ENCODE measurements at places on chromosomes 1 and 21.

GRCh38 chr1:47919113-47919833, 77.9 kb downstream of the TRABD2B start:
- DNase-seq = no peak

DNA sequence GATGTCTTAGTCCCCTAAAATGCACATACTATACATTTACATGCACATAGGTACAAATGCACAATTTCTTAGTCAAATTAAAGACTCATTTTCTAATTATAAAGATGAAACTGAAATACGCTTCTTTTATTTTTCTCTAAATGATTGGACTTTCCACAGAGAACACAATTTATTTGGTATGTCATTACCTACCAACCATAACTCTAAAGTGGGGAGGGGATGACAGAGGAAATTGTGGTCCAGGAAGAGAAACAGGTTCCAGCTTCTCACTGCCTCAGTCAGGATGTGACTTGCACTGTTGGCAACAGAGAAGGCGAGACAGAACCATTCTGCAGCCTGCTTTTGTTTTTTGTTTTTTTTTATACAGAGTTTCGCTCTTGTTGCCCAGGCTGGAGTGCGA, 1189.2 kb downstream of the PLA2G4A start:
- DNase-seq = no peak

DNA sequence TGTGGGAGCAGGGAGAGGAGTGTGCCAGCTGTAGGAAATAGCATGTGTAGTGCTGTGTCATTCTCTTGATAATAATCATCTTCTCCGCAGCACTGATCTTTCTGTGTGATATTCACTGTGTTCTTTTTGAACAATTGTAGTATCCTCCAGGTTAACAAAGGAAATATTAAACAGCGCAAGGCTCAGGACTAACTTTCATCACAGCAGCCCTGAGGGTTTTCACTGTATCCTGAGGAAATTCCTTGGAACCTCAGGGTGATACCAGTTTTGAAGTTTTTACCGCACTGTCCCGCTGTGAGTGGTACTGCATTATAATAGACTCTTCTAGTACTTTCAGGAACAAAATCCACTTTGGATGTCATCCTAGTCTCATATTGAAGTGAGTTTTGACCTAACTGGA, 228.4 kb upstream of the COA6 start:
- no peak for DNase-seq

- no peak for DNase-seq
Observed at GRCh38 chr1:1779320-1779675, 1.0 kb upstream of the NADK start.

- no peak for DNase-seq
Observed at GRCh38 chr1:195306281-195306680, 1302.0 kb downstream of the KCNT2 start.

DNA sequence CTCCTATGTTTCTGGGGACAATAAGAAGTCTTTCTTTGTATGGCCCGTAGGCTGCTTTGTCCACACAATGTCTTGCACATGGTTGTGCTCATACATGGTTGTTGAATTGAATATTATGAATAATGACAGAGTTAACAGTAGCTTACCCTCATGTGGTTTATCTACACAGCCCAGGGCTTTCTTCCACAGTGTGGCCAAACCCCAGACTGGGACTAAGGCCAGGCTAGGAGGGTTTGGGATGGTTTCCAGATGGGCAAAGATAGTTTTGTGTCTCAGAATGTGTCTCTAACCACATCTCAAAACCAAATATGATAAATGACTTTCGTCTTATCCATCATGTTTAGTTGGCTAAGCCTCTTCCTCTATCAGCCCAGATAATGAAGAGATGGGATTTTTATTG, 65.2 kb downstream of the CACNA1E start:
- no peak for DNase-seq

- no peak for DNase-seq
Observed at GRCh38 chr1:177984761-177985160, 14.9 kb upstream of the SEC16B start.

GRCh38 chr21:41491412-41491811, 16.5 kb downstream of the TMPRSS2 start:
- no peak for DNase-seq

- peak; percentile 79 for DNase-seq
Observed at GRCh38 chr1:24186993-24187790, at the start of gene IFNLR1. TSS of gene IFNLR1 (minus strand) at chr1:24187289. CDS start at chr1:24187248, 41 bp downstream.

GRCh38 chr1:150493175-150493574, 6.0 kb downstream of the TARS2 start:
- DNase-seq = no peak

Data from CD4-positive, alpha-beta T cell treated with Interleukin-21 for 1 hour (primary cell).